ENCODE measurements at places on chromosomes 12 and 14. TPM values are rescaled to one million over a fixed set of nuclear protein-coding genes. Genes with fewer than 3 reads are reported as not detected.

Gene NPAS3
- total RNA-seq, result not detected

Gene NEUROD4
- not detected for total RNA-seq

Gene GPHN
- 33.9 TPM for total RNA-seq

Gene FAM186B
- 0.37 TPM for total RNA-seq

Gene SCN8A
- 0.39 TPM for total RNA-seq

Gene EXOC5
- 79.7 TPM for total RNA-seq

Gene NRL
- total RNA-seq, result 1.8 TPM

Gene LRRC10
- total RNA-seq, result not detected

Gene AQP5
- not detected for total RNA-seq

Gene WNT5B
- 0.76 TPM for total RNA-seq

Gene PGF
- total RNA-seq, result 0.34 TPM

Gene CCDC175
- not detected for total RNA-seq

Data from activated T-helper 2 cell treated with anti-CD3 and anti-CD28 coated beads, Interferon-gamma antibody, Interleukin-2, Interleukin-4, amounts not matched to agents 10 μg/mL and 5 μg/mL and 100 μg/mL, durations not matched to agents 14 hours and 24 hours and 36 hours (primary cell).